Right ventricle myocardium superior (tissue), 1 donor: ENCODE measurements at places on chromosomes 11 and 22. TPM values are rescaled to one million over a fixed set of nuclear protein-coding genes. Genes with fewer than 3 reads are reported as not detected.

- no peak for DNase-seq
These were observed 188.2 kb downstream of the METTL15 start for GRCh38 chr11:28296426-28296825.

DNA sequence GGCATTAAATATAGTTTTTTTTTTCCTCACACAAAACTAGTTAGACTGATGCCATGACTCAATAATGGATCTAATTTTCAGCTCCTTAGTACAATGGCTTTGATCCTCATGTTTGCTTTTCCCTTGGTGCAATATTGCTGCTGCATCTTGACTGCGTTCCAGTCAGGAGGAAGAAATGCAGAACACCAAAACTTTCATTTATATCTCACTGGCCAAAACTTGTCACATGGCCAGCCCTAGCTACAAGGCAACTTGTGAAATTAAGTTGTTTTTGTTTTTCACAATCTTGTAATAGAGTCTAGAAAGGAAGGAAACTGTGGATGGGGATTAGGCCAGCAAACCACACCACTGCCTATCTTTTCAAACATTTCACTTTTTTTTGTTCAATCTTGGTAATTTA lies 36.7 kb downstream of the SMC1B start:
- DNase-seq = peak; percentile 49

The RBMXL2 gene
- total RNA-seq = not detected

DNA sequence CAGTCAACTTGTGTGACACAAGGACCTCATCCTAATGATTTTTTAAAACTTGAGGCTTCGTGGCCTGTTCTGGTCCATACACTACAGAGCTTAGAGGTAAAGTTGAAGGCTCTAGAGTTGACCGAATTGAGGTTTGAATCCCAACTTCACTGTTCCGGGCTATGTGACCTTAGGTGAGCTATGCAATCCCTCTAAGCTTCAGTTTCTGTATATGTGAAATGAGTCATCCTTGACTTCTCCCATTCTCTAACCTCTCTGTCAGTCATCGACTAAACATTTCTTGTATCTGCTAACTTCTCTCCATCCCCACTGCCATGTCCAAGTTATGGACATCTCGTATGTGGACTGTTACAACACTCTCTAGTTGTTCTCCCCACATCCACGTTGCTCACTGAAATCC lies 178.2 kb upstream of the TMEM45B start:
- no peak for DNase-seq

DNA sequence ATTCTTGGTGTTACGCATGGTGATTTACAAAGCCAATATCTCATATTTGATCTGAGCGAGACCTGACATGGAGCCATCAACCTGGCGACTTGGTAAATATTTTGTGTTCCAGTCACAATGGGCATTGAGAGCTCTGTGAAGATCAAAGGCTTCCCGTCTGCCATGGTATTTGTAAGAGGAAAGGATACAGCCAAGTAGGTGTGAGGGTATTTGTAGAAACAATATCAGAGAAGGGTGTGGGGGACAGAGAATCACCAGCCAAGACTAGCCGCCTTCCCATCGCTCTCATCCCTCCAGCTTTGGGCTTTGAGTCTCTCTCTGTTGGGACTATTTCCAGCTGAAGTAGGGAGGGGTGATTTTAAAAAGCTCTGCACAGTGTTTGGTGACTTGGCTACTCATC lies 173.4 kb upstream of the BDNF start:
- no peak for DNase-seq

GRCh38 chr11:69195824-69196782 lies 40.4 kb downstream of the SMIM38 start:
- no peak for DNase-seq

The TSGA10IP gene
- total RNA-seq = not detected

DNA sequence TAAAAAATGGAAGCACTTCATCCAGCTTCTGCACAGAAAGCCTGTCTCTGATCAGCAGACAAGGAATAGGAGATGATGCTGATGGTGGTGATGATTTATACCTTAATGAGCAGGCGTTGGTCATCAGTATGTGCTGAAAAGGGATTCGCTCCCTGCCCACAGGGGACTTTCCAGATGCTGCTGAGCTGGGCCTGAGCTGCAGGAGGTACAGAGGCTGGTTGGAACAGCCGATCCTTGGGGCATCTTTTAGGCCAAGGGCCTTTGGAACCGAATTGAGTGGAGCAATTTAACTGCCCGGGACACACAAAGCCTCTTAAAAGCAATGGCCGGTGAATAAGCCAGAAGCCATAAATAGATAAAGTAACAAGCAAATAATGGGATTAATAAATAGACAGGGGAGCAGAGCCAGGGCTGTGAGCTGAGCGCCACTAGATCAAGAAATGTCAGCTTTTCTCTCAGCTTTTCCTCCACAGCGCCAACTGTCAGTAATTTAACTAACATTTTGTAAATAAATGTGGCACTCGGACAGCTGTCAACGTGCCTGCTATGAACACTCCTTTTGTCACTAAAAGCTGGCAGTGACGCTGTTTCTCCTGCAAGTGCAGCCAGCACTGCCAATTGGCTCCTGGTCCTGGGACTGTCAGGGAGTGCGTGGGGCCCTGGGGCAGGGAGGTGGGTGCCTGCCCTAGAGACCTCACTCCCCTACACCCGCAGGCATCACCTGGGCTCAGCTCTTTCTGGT lies 562.3 kb downstream of the NTM start:
- DNase-seq = peak; percentile 52

The OR6T1 gene
- total RNA-seq = not detected

DNA sequence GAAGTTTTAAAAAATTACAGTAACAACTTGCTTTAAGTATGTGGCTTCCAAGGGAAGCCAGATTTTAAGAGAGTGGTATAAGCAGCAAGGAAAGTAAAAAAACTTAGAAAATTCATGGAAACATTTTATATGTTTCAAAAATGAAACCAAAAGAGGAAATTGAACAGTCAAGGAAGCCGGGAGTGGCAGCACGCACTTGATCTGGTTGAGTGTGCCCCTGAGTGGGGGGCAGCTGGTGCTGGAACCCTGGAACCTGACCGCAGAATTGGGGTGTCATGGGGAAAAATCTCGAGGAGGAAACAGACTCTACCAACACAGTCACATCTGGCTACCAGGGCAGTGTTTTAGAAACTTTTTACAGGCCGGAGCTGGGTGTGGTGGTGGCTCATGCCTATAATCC lies 14.0 kb downstream of the MICALL1 start:
- no peak for DNase-seq
